ENCODE measurements at places on chromosomes 3 and 15. TPM values are rescaled to one million over a fixed set of nuclear protein-coding genes. Genes with fewer than 3 reads are reported as not detected.

Gene ROPN1
- not detected for total RNA-seq

Gene SCG5
- 1.6 TPM for total RNA-seq

Gene DUOXA2
- total RNA-seq, result not detected

Gene CFAP91
- total RNA-seq, result 0.17 TPM

Gene SKOR1
- total RNA-seq, result 0.35 TPM

Gene SPINK8
- not detected for total RNA-seq

Gene AQR
- total RNA-seq, result 34.2 TPM

Gene AMIGO3
- 1.8 TPM for total RNA-seq

Gene IQCF2
- not detected for total RNA-seq

Gene IL12A
- total RNA-seq, result 6.5 TPM

Gene ITIH1
- not detected for total RNA-seq

DNA sequence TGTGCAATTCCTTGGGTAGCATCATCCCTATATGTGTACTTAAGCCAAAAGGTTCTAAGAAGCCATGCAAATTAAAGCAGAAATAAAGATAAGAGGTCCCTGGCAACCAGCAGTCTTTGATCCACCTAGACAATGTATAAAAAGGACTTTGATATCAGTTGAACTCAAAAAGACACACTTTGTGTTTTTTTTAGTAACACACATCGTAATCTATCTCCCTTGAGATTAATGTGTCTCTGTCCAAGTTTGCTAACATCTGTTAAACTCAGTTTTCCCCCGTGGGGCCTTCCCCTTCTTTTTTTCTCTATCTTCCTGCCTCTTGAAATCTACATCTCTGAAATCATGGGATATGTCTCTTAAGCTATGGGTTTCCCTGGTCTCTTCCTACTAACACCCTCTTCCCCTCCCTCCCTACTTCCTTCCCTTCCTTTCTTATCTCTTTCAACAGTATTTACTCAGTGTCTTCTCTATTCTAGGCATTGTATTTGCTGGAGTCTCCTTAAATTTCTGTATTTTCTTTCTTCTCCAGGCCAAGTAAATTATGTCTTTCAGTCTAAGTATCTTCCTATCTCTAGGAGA is 27.7 kb downstream of the ALDH1A2 start:
- no peak for DNase-seq

GRCh38 chr15:99017322-99017701 is 9.7 kb upstream of the PGPEP1L start:
- no peak for DNase-seq

- DNase-seq, result no peak
Observed at GRCh38 chr3:24135280-24135679, 190.2 kb downstream of the NR1D2 start.

GRCh38 chr3:176041185-176041584 is 1156.1 kb downstream of the TBL1XR1 start:
- no peak for DNase-seq

DNA sequence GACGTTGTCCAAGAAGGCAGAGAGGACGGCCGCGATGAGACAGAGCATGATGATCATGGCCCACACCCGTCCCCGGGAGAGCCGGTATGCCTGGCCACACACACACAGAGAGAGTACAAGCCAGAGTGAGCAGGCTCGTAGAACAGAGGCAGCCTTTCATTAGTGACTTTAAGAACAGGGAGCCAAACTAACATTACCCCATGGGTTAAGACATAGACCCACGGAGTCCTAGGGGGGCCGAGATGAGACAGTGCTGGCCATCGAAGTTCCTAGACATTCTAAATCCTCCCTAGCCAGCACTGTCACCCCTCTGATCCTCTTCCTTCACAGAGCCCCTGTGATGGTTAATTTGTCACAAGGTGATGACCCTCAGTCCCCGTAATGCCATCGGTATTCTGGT is 114.0 kb downstream of the OCA2 start:
- DNase-seq, result no peak

DNA sequence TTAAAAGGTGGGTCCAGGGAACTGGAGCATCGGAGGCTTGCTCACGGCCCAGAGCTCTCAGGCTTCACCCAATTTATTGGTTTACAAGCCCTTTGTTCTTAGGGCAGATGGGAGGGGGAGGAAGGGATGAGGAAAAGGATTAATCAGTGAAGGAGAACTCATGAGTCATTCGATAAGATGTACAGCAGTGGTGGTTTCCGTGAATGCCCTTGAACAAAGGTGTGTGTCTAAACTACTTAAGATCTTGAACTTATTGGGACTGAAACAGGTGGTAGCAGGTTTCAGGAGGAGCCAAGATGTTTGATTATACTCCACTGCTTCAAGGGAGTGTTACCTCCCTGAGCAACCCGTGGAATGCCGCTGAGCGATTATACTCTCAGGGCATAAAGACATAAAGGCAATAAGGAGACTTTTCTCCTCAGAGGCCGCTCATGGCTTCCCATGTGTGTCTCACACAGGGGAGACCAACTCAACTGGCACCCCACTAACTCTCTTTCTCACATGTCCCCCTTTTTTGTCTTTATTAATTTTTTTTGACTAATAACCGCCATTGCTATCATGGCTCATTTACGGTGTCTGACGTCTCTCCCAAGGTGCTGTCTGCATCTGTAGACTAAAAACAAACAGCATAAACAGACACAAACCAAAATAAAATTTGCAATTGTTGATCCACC is 17.3 kb upstream of the SLC28A2 start:
- no peak for DNase-seq

- no peak for DNase-seq
Observed at GRCh38 chr15:75121491-75121890, 80.2 kb upstream of the C15orf39 start.

GRCh38 chr15:72491768-72492167 is 17.6 kb downstream of the ARIH1 start:
- peak; percentile 72 for DNase-seq

GRCh38 chr3:130378677-130379191 is 33.3 kb downstream of the COL6A5 start:
- DNase-seq, result no peak

GRCh38 chr3:37025561-37026335 is 32.4 kb downstream of the MLH1 start:
- DNase-seq, result no peak

- peak; percentile 94 for DNase-seq
Observed at GRCh38 chr15:79179108-79179561, 88.6 kb upstream of the RASGRF1 start.

DNA sequence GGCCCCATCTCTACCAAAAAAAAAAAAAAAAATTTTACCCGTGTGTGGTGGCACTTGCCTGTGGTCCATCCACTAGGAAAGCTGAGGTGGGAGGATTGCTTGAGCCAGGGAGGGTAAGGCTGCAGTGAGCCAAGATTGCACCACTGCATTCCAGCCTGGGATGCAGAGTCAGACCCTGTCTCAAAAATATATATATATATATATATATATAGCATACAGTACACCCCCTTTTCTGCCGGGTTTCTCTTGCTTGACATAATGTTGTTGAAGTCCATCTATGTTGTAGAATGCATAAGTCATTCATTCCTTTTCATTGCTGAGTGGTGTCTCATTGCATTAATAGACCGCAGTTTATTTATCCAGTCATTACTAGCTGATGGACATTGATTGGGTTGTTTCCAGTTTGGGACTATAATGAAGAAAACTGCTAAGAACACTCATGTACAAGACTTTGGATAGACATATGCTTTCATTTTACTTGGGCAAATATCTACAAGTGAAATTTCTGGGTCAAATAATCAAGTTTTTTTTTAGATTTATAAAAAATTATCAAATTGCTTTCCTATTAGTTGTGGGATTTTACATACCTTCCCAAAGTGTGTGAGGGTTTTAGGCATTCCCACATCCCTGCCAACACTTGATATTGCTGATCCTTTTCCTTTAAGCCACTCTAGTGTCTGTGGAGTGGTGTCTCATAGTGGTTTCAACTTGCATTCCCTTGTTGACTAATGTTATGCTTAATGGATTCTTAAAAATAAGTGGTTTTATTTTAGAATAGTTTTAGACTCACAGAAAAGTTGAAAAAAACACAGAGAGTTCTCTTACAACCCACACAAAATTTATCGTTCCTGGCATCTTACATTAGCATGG is 2.1 kb upstream of the PRR20G start:
- DNase-seq, result no peak

DNA sequence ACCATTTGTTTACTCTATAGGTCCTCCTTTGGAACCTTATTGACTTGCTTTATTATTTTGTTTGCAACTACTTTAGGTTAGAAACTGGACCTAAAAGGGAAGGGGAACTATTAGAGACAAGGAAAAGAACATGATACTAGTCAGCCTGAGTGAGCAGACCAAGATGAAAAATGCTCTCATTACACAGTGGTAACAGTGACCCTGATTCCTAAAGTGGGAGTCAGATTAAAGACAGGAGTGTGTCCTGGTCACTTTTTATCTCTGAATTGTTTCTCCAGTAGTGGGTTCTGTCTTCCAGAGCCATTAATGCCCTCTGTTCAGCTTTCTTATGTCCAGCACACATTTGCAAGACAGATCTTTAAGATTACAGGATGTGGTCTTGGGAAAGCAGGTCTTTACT is 124.1 kb downstream of the TMEM108 start:
- DNase-seq, result no peak

GRCh38 chr15:69367236-69367635 is 46.9 kb upstream of the KIF23 start:
- DNase-seq, result no peak

DNA sequence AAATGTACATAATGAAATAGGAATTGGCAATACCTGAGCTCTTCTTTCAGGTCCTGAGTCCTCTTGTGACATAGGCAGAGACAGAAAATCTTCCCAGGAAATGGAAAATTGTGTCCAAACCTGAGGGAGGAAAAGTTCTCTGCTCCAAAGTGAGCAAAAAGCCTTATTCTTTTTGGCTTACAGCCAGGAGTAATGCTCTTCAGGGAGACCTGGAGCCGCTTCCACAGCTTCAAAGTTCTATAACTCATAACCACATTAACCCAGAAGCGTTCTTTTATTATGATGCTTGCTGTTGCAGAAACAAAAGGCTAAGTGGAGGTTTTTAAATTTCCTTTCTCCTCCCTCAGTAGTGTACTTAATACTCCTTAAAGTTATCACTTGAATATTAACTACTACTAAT is 633 bp downstream of the IGSF10 start:
- DNase-seq, result peak; percentile 27

GRCh38 chr15:74614744-74615507 is 710 bp upstream of the CLK3 start:
- DNase-seq, result peak; percentile 68

GRCh38 chr3:151553888-151554287 is 93.0 kb upstream of the IGSF10 start:
- no peak for DNase-seq

DNA sequence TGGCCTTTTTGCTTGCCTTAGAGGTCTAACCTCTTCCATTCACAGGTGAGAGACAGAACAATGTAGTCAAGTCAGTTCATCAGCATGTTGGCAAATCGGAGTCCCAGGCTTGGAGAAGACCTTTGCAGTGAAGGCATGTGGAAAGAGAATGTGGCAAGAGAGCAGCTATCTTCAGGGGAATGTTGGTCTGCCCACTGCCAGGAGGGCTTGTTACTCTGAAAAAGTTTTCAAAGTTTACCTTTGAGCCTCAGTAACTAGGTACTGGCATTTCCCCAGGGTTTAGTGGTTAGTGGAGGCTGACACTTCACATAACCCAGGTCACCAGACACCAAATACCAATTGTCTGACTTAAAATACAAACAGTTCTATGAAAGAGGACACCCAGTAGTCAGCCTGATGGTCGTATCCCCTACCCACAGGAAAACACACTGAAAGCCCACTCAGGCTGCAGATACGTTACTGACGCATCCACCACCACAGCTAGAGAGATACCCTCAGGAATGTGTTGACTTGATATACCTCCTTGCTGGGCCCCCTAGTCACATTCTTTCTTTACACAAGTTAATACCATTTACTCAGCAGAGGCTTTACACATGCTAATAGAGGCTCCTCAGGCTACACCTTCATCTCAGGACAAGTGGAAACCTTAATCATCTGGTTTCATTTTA is 9.7 kb upstream of the ARID3B start:
- DNase-seq, result peak; percentile 97

Measured in PC-3 (cell line).